ENCODE measurements at places on chromosomes 2 and 18.
A peak's percentile ranks its signal among the peaks of the same experiment; 100 is the strongest.

- no peak for DNase-seq
Observed at GRCh38 chr18:40949114-40949950, 1005.7 kb upstream of the PIK3C3 start.

DNA sequence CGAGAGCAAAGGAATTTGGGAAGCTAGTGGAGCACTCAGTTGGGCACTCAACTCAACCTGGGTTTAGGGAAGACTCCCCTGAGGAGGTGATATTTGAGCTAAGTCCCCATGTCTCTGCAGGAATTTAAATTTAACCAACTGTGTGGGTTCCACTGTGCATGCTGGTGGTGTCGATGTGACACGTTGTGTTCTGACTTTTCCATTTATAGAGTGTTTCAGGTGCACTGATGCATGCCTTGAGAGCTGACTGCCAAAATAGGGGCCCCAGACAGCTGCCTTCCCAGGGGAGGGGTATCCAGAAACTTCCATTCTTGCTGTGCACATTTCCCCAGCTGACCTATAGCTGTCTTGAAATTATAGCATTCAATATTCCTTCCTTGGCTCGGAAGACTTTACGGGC, 63.7 kb upstream of the BCL2L11 start:
- DNase-seq: no peak

DNA sequence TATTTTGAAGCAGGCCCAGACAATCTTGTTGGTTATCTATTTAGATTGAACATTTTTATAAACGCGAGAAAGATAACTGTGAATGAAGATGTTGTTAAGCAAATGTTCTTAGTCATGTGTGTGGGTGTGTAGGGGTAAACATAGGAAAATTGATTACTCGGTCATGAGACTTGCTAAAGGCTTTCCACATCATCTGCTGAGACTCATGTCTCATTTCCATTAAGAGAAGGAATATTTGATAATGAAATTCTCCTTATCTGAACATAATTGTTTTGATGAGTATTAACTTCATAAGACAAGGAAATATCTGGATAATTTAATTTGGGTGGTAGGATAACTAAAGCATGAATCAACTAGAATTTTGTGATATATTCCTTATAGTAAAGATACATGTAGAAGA, 19.7 kb downstream of the CCDC102B start:
- DNase-seq: no peak

- DNase-seq: no peak
Observed at GRCh38 chr2:120314690-120315366, 31.1 kb upstream of the INHBB start.

DNA sequence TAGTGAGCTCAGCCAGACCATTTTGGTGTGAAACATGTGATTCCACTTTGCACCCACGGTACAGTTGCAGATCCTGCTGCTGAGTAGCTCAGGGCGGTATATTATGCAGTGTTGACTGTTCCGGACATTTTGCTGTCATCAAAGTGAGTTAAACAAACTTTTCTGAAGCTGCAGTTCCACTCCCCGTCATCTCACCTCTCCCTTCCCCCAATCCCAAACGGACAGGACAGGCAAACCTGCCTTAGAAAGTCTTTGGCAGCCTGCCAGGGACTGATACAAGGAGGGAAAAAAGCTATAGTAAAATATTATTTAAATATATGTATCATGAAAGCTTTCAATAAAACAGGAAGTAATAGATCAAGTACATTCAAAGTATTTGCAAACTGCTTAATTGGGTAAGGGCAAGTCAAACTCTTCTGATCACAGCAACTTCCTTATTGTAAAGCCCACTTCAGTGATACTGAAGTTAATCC, 35.5 kb upstream of the SP5 start:
- DNase-seq: peak; percentile 11

DNA sequence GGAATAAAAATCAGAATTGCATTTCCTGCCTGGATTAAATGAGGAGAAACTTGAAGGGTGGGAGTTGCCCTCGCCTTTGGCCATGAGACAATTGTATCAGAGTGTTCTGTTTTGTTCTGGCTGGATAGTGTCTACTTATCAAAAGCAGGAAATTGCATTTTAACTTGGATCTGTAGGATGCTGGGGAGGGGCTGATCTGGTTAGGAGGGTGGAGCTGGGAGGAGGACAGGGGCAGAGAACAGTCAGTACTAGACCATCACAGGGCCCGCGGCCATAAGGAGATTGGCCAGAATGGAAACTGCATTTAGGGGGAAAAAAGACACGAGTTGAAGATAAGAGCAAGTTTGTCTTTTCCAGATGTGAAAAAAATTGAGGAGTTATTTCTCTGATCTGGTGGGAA, 199.1 kb upstream of the POU3F3 start:
- no peak for DNase-seq

- DNase-seq: no peak
Observed at GRCh38 chr2:27741673-27742072, 29.8 kb upstream of the MRPL33 start.

GRCh38 chr2:16188261-16188890, 248.0 kb downstream of the MYCN start:
- DNase-seq: no peak

DNA sequence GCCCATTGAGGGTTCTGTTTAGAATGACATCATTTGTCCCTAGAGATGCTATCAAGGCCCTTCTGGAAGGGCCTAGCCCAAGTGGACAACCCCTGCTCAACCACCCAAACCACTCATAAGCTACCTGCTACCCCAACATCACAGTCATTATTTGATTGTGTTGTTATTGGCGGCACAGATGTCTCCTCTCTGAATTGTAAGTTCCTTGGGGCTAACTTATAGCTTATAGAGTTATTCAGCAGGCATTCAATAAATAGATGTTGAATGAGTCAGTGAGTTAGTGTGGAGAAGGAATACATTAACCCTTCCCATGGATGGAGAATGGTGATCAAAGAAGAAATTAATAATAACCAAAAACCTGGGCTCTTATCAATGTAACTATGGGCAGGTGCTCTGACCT, 80.0 kb downstream of the ACAA2 start:
- peak; percentile 28 for DNase-seq

DNA sequence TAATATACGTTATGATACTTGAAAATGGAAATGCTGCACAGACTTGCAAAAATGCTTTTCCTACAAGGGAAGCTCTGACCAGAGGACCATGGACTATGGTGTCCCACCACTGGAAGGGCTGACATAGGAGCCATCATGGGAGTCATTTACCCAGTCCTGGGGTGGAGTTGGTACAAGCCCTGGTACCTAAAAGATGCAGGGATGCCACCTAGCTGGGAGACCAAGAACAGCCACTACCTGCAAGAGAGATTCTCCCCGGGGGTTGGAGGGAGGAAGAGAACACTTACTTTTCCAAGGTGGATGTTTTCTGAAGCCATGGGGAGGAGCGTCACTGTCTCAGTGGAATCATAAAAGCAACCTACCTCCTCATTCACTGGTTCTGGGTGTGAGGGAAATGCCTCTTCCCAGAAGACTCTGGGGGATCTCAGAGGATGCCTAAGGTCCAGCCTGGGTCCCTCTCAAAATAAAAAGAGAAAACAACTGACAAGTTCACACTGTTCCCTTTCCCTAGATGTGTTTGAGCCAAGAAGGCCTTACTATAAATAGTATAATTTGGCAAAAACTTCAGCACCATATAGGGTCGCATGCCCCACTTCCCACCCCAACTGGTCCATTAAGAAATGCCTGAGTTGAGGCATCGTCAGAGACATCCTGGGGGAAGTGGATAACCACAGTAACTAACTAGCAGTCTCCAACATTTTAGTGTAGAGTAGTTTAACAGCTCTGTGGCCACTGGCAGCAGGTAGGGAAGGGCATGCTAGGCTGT, 39.9 kb downstream of the REEP1 start:
- DNase-seq: no peak

GRCh38 chr18:10235661-10235952, 218.8 kb upstream of the APCDD1 start:
- no peak for DNase-seq

DNA sequence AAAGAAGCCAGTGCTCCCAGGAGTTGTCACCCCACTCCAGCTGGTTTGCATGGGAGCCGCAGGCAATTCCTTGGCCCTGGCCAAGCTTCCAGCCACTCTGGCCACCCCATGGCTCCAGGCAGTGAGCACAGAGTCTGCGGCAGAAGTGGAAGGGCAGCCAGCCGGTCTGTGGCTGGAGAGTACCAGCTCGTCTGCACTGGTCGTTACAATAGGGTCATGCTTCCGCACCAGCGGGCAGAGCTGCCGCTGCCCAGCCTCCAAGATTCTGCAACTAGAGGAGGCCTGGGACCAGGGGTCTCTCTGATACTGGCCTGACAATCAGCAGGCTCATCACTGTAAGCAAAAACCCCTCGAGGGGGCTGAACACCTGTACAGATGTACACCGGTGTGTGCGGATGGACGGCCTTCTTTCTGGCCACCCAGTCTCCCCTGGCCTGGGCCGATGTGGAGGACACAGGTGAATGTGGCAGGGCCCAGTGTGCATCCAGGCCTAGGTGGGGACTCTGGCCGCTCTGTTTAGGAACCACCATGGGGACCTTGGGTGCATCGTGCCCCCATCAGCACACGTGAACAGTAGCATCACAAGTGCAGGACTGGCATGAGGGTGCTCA, 51.9 kb upstream of the ODC1 start:
- DNase-seq: no peak

GRCh38 chr18:449374-449773, 51.1 kb downstream of the COLEC12 start:
- DNase-seq: peak; percentile 55

- no peak for DNase-seq
Observed at GRCh38 chr2:126425943-126426342, 230.0 kb upstream of the GYPC start.

GRCh38 chr2:152611458-152612231, 105.6 kb downstream of the PRPF40A start:
- peak; percentile 93 for DNase-seq

- DNase-seq: no peak
Observed at GRCh38 chr2:173400760-173401159, 46.1 kb downstream of the CDCA7 start.

GRCh38 chr18:50107468-50107977, 87.4 kb downstream of the MYO5B start:
- DNase-seq: no peak

DNA sequence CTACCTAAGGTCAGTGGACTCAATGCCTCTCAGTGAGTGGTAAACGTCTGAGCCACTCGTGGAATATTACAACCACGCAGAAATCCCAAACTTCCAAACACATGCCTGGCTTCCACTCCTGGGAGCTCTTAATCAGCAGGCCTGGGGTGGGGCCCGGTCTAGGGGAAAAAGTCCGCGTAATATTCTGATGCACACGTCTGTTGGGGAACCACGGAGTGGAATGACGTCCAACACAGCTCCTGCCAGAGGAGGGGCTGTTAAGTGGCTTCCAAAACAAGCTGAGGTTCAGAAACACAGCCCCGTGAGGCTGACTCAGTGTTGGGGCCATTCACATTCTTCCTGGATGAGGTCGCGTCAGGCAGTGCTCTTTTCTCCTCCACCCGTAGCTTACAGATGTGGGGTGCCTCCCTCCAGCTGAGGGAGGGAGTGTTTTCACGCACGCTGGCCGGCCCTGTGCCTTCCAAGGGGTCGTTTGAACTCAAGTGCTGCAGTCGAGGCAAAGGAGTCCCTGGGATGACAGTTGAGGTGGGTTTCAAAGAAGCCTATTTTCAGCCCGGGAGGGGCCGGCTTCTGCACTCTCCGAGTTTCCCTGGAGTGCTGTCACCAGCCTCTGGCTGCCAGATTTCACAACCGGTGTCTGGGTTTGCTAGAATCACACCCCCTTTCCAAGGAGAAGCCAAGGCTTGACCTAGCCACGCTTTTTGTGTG, 73.1 kb downstream of the ACKR3 start:
- peak; percentile 98 for DNase-seq

DNA sequence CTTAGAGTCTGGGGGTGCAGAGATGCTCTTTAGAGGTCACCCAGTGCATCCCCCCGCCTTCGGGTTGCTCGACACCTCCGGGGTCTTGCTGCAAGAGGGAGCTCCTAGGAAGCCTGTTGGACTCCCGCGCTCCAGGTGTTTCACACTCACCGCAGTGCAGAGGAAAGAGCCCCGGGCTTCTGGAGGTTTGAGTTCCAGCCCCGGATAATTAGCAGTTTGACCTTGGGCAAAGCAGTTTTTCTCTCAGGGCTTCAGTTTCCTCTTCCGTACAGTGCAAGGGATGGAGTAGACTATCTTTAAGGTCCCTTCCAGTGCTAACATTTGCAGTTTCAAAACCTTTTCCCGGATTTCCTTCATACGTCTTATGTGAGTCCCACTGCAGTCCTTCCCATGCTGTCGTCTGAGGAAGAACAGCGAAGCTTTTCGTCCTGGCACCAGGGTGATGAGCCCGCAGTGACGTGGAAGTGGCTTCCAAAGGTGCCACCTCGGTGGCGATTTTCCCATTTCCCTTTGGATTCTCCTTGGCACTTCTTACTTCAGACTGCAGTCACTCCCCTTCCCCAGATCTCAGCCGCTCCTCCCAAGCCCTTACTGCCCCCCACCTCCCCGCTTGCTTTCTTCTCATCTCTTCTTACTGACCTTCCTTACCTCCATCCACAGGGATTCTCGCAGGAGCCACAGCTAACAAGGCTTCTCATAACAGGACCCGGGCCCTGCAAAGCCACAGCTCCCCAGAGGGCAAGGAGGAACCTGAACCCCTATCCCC, 585 bp downstream of the PNKD start:
- DNase-seq: no peak

DNA sequence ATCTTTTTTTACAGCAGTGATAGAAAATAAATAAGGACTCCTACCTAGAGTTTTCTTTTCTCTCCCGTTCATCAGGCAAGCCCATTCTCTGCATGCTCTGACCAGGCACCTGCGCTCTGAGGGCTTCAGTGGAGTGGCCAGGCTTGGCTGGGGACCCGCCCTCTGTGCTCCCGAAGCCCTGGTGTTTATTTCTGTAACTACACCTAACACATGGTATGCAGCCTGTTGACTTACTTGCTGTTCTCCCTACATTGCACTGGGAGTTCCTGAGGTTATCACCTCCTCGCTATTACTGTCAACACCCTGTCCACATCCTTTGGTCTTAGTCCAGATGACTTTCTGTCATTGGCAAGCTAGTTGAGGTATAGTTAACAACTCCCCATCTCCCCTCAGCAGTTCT, 317.7 kb downstream of the LPIN1 start:
- peak; percentile 23 for DNase-seq

GRCh38 chr18:31039426-31039825, 3.1 kb downstream of the DSC3 start:
- DNase-seq: peak; percentile 8

DNA sequence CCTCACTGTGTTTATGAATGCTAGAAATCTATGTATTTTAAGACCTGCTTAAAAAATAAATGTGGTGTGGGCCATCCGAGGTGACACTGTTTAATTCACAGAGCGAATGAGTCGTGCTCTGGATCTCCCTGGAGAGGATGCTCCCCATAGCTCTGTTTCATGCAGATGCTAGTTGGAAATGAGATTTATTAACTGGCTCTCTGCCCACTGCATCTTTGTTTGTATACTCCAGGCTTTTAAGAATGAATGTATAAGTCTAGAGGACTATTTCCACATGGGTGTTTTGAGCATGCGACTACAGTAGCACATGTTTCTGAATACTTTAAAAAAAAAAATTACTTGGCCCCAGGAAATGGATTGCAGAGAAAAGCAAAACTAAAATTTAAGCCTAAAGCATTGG, 3.9 kb downstream of the MAPRE2 start:
- peak; percentile 48 for DNase-seq

All from choroid plexus epithelial cell (primary cell).